Endodermal cell (in vitro differentiated cells): ENCODE measurements at places on chromosomes 2 and 18. TPM values are rescaled to one million over a fixed set of nuclear protein-coding genes. Genes with fewer than 3 reads are reported as not detected.

Gene TMEM247
- total RNA-seq: not detected in 3 replicates

Gene BCL2L11
- total RNA-seq: 16.1 and 21.0 TPM in 2 replicates

Gene TANC1
- total RNA-seq: 2.9 to 10.8 TPM (median 3.4 TPM) in 3 replicates

Gene GATA6
- total RNA-seq: 148 and 158 TPM in 2 replicates

Gene HOXD12
- total RNA-seq: not detected in 2 replicates

Gene GRHL1
- 1.2 to 2.9 TPM (median 2.2 TPM) in 3 replicates for total RNA-seq

Gene FIGN
- total RNA-seq: 16.3 and 18.6 TPM in 2 replicates

Gene ZDBF2
- total RNA-seq: 27.0 and 30.2 TPM in 2 replicates

Gene GPR75
- total RNA-seq: 6.0 and 6.7 TPM in 2 replicates

Gene CACNB4
- 0.59 and 0.95 TPM in 2 replicates for total RNA-seq

GRCh38 chr2:175111200-175111657 is 56.8 kb downstream of the ATF2 start:
- peaks cover 79% of the 10 kb centered on the region for H3K36me3 ChIP-seq
- no peak overlapping the region for H3K4me3 ChIP-seq
- no peaks in the 10 kb centered on the region for H3K27me3 ChIP-seq
- DNase-seq: no peak
- H3K27ac ChIP-seq: no peak overlapping the region
- no peaks in the 10 kb centered on the region for H3K4me1 ChIP-seq

- H3K27ac ChIP-seq: no peak overlapping the region
- no peaks in the 10 kb centered on the region for H3K4me1 ChIP-seq
- no peaks in the 10 kb centered on the region for H3K36me3 ChIP-seq
- no peak overlapping the region for H3K4me3 ChIP-seq
Measured at GRCh38 chr18:45522371-45522770, 92.9 kb upstream of the SLC14A2 start.

DNA sequence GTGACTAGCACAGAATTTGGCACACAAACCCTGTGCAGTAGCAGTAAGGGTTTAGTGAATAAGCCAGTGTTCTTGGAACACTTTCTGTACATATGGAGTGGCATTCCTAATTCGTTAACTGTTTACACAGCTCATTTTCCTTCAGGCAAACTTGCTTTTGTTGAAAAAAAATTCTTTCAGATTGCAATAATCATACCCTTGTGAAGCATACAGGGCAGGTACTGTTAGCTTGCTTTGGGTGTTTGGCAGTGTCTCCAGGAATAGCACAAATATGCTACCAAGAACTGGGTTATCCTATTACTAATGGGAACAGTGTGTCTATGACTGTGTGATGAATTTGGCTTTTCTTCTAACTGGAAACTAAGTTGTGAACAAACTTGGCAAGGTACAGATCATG is 33.4 kb downstream of the UGP2 start:
- H3K27me3 ChIP-seq: no peaks in the 10 kb centered on the region
- H3K27ac ChIP-seq: no peak overlapping the region
- peaks cover 3% of the 10 kb centered on the region for H3K4me1 ChIP-seq
- H3K36me3 ChIP-seq: peaks cover 62% of the 10 kb centered on the region
- no peak overlapping the region for H3K4me3 ChIP-seq

GRCh38 chr18:72161691-72162090 is 382.5 kb downstream of the CBLN2 start:
- no peaks in the 10 kb centered on the region for H3K4me1 ChIP-seq
- no peaks in the 10 kb centered on the region for H3K27me3 ChIP-seq
- H3K36me3 ChIP-seq: no peaks in the 10 kb centered on the region
- no peak overlapping the region for H3K27ac ChIP-seq
- no peak for DNase-seq

DNA sequence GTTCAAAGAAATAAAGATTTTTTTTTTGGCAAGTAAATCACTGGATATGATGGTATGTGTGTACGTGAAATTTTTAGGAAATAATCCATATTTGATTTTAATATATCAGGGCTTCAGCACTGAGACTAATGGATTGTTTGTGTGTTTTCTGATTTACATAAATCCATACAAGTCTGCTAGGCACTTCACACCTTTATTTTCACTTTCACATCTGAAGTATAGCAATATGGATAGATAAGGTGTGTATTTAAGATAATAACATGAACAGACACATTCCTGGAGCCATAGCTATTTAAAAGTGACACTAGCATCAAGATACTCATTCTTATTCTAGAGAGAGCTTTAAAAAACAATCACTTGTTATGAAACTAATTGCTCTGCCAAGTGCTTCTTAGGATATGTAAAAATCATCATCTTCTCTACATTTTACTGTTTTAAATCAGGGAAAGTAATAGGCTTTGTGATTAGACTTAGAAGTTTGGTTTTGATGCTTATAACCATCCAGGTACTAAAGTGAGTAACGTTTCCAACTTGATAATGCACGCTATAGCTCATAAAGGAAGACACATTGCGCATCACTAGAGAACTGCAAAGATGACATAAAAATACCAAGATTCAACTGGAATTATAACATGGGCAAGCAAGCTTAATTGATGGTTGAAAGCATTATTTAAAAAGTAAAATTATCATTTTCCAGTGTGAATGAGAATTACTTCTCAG is 208.9 kb downstream of the ZEB2 start:
- no peak for DNase-seq

DNA sequence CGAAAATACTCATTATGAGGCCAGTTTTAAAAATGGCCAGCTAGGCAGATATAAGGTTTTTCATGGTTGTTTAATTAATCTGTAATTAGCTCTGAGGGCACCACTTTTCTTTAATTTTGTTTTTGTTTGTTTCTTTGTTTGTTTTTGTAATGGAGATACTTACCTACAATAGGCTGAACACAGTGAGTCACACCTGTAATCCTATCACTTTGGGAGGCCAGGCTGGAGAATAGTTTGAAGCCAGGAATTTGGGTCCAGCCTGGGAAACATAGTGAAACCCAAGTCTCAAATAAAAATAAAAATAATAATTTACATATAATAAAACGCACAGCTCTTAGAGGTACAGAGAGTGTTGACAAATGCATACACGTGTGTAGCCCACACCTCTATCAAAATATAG is 56.8 kb upstream of the MSH2 start:
- peaks cover 3% of the 10 kb centered on the region for H3K36me3 ChIP-seq
- no peaks in the 10 kb centered on the region for H3K27me3 ChIP-seq
- peaks cover 15% of the 10 kb centered on the region for H3K4me1 ChIP-seq
- peak overlapping the region; percentile 91 for H3K4me3 ChIP-seq
- DNase-seq: peak; percentile 68

- no peak overlapping the region for H3K4me3 ChIP-seq
- no peaks in the 10 kb centered on the region for H3K36me3 ChIP-seq
- no peak overlapping the region for H3K27ac ChIP-seq
- no peak for DNase-seq
Measured at GRCh38 chr2:53242090-53242489, 525.5 kb upstream of the CHAC2 start.

- no peak overlapping the region for H3K27ac ChIP-seq
- H3K27me3 ChIP-seq: no peaks in the 10 kb centered on the region
- H3K4me3 ChIP-seq: no peak overlapping the region
- no peaks in the 10 kb centered on the region for H3K4me1 ChIP-seq
- DNase-seq: no peak
Measured at GRCh38 chr2:222955008-222955407, 94.2 kb downstream of the ACSL3 start.

- H3K36me3 ChIP-seq: no peaks in the 10 kb centered on the region
- no peak overlapping the region for H3K4me3 ChIP-seq
- no peaks in the 10 kb centered on the region for H3K27me3 ChIP-seq
- H3K4me1 ChIP-seq: no peaks in the 10 kb centered on the region
- DNase-seq: no peak
Measured at GRCh38 chr2:203681978-203682377, 24.5 kb upstream of the CD28 start.

- H3K27ac ChIP-seq: no peak overlapping the region
- DNase-seq: no peak
- H3K4me3 ChIP-seq: no peak overlapping the region
- no peaks in the 10 kb centered on the region for H3K36me3 ChIP-seq
- no peaks in the 10 kb centered on the region for H3K27me3 ChIP-seq
Measured at GRCh38 chr18:59917422-59917821, 17.6 kb downstream of the PMAIP1 start.

GRCh38 chr2:147482111-147482895 is 362.5 kb upstream of the ACVR2A start:
- no peaks in the 10 kb centered on the region for H3K36me3 ChIP-seq
- peaks cover 6% of the 10 kb centered on the region for H3K4me1 ChIP-seq

- H3K4me1 ChIP-seq: no peaks in the 10 kb centered on the region
- no peak overlapping the region for H3K27ac ChIP-seq
- no peaks in the 10 kb centered on the region for H3K36me3 ChIP-seq
- no peaks in the 10 kb centered on the region for H3K27me3 ChIP-seq
Measured at GRCh38 chr2:142714600-142714999, 162.9 kb upstream of the KYNU start.

DNA sequence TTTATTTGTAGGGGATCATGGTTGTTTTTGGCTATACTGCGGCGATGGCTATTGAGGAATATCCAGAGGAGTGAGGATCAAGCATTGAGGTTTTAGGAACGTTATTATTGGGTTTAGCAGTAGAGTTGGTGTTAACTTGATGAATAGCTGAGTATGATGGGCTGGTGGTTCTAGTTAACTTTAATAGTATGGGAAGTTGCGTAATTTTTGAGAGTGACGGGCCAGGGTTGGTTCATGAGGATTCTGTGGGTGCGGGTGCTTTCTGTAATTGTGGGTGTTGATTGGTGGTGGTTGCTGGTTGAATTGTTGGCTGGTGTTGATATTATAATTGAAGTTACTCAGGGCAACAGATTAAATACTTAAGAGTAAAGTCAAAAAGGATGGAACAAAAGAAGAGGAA is 6.0 kb upstream of the RAB6D start:
- H3K4me1 ChIP-seq: no peaks in the 10 kb centered on the region
- DNase-seq: no peak
- no peaks in the 10 kb centered on the region for H3K36me3 ChIP-seq
- H3K27me3 ChIP-seq: no peaks in the 10 kb centered on the region
- H3K4me3 ChIP-seq: no peak overlapping the region
